CD4-positive, alpha-beta T cell treated with Interleukin-10 for 1 hour (primary cell): ENCODE measurements at places on chromosomes 3 and 15.

GRCh38 chr3:52831500-52832301, 1.2 kb upstream of the ITIH4 start:
- no peak for DNase-seq

DNA sequence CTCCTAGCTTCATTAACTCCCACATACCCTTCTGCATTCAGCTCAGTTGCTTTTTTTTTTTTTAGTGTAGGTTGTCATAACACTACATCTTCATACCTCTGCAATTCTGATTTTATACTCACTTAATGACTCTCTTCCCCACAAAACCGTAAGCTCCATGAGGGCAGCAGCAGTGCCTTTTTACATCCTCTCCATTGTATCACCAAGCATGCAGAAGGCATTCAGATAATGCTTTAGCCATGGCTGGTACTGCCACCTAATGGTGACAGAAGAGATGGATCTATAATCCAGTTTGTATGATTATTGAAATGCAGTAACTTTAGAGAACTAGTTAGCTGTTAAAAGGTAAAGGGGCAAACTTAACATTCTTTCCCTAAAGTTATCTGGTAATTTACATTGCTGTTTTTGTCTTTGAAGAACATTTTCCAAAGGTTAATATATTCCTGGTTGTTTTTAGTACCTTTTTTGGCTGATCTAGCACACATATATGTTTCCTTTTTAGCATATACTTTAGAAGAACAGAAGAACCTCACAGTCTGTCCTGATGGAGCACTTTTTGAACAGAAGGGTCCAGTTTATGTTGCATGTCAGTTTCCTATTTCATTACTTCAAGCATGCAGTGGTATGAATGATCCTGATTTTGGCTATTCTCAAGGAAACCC, 36.8 kb downstream of the ATP1B3 start:
- peak; percentile 81 for DNase-seq

GRCh38 chr15:68795298-68795848, 25.3 kb downstream of the ANP32A start:
- DNase-seq = peak; percentile 60

DNA sequence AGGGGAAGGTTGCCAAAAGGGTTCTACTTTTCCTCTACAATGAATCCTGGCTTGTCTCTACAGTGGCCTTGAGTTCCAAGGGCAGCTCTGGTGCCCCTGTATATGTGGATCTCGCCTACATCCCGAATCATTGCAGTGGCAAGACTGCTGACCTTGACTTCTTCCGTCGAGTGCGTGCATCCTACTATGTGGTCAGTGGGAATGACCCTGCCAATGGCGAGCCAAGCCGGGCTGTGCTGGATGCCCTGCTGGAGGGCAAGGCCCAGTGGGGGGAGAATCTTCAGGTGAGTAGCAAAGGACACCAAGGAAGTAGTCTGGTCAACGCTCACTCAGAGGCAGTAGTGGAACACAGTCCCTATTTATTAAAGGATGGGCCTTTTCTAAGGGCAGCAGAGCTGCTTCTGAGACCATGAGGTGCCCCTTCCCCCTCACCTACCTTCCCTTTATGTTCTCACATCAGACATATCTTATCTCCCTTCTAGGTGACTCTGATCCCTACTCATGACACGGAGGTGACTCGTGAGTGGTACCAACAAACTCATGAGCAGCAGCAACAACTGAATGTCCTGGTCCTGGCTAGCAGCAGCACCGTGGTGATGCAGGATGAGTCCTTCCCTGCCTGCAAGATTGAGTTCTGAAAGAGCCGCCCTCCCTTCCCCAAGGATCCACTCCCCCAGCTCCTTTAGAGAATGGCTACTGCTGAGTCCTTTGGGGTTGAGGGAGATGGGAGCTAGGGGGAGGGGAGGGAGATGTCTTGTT, 12.4 kb downstream of the MAP1A start:
- DNase-seq = no peak

DNA sequence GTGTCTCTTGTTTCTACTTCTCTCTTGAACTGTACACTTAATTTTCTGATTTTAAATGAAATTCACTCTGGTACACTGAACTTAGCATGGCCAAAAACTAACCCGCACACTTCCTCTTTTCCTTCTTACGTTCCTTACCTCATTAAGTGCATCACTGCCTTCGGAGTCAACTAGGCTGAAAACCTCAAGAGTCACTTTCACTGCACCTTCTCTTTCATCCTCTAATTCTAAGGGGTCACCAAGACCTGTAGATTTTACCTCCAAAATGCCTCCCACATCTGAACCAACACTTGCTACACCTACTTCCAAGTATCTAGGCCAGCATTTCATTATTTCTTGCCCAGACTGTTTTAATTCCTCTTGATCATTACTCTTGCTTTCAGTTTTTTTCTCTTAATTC, 6.6 kb downstream of the CBLB start:
- DNase-seq = no peak

GRCh38 chr3:97121386-97121785, 307.0 kb downstream of the EPHA6 start:
- DNase-seq = no peak

- DNase-seq = no peak
Measured at GRCh38 chr3:48411606-48412374, 18.1 kb downstream of the PLXNB1 start.

GRCh38 chr3:44065311-44066094, 176.2 kb upstream of the TOPAZ1 start:
- DNase-seq = no peak

GRCh38 chr15:92473756-92474155, 80.1 kb downstream of the ST8SIA2 start:
- no peak for DNase-seq

GRCh38 chr3:174488527-174488926, 370.6 kb upstream of the NAALADL2 start:
- DNase-seq = no peak

DNA sequence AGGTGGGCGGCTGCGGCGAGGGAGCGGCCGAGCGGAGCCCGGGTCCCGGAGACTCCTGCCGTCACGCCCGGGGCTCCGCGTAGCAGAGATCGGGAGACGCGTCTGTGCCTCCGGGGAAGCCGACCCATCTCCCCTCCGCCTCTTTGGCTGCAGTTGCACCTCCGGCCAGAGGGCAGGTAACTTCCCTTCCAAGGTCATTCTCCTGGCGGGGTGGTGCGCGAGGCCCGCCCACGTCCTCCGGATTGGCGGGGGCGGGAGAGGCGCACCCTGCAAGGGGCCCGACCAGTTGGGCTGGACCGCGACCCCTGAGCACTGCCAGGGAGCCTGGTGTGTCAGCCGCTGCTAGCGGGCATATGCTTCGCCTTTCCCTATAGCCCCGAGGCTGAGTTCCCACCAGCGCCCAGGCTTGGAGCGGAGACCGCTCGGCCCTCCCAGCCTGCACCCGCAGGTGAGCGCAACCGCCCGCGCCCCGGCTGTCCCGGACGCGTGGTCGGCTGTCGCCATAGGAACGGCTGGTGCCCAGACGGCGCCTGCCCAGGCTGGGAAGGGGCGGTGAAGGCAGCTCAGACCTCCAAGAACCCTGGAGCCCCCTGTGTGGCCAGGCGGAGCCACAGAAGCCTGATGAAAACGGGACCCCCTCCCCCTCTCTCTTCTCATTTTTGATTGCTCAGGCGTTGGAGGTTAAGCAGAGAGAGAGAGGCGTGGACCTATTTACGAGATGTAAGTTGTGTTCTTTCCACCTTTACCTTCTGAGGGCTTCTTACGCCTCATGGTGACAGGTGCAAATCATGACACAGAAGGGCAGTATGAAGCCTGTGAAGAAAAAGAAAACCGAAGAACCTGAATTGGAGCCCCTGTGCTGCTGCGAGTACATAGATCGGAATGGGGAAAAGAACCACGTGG, 453 bp downstream of the ZDHHC23 start:
- peak; percentile 28 for DNase-seq

GRCh38 chr15:32838338-32838737, 120.5 kb downstream of the GREM1 start:
- no peak for DNase-seq

GRCh38 chr3:9401986-9402385, 4.6 kb downstream of the SETD5 start:
- no peak for DNase-seq

DNA sequence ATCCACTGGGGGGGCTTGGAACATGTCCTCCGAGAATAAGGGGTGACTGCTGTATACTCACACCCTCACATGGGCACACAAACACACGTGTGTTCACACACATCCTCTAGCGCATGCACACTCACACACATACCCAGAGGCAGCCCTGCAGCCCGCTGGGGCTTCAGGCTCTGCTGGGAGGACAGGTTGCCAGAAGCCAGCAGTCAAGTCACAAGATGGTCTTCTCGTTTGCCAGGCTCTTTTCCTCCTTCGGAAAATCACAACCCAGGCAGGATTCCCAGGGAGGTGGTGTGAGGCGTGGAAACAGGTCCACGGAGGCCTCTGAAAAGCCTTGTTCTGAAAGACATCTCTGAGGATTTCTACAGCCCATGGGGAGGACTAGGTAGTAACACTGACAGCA, 26.8 kb downstream of the MEGF11 start:
- DNase-seq = no peak

DNA sequence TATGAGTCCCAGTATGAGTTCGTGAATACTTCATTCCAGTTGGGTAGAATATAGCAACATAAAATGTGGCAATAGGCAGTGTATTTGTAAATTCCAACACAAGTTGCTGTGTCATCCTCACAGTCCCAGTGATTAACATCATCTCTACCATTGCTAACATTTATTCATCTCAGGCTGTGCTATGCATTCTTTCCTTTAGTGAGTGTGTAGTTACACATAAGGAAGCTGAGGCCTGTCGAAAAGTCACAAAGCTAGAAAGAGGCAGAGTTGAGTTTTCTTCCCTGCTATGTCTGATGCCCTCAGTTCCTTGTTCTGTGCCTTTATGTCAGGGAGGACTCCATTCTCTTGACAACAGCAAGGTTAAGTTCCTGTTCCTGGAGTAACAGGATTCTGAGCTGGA, 96.4 kb downstream of the FNDC3B start:
- DNase-seq = no peak

- no peak for DNase-seq
Measured at GRCh38 chr3:8900869-8901268, 62.4 kb downstream of the RAD18 start.

- peak; percentile 51 for DNase-seq
Measured at GRCh38 chr3:143885780-143886427, 37.6 kb upstream of the SLC9A9 start.

- DNase-seq = no peak
Measured at GRCh38 chr15:35603301-35603700, 57.3 kb upstream of the DPH6 start.

- DNase-seq = no peak
Measured at GRCh38 chr15:84992157-84992944, 10.7 kb downstream of the PDE8A start.

- DNase-seq = no peak
Measured at GRCh38 chr3:71104556-71104955, 479.0 kb downstream of the FOXP1 start.

- DNase-seq = no peak
Measured at GRCh38 chr3:53554559-53555067, 60.2 kb downstream of the CACNA1D start.

- DNase-seq = no peak
Measured at GRCh38 chr3:183488343-183488742, 59.9 kb upstream of the MCF2L2 start.

DNA sequence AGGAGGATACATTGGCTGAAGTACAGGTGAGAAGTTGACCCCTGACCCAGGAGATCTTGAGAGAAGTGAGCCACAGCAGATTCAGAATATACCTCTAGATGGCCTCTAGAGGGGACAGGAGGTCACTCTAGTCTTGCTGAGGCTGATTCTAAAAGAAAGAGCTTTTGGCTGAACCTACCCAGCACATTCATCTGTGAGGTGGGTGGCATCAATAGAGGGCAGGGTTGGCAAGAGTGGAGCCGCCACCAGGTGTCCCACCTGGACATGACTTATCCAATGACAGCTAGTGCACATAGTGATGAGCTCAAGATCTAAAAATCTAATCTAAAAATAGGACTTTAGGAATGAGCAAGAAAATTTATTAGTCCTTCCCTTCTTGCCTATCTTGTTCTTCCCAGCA, 51.6 kb downstream of the CYP19A1 start:
- DNase-seq = no peak

DNA sequence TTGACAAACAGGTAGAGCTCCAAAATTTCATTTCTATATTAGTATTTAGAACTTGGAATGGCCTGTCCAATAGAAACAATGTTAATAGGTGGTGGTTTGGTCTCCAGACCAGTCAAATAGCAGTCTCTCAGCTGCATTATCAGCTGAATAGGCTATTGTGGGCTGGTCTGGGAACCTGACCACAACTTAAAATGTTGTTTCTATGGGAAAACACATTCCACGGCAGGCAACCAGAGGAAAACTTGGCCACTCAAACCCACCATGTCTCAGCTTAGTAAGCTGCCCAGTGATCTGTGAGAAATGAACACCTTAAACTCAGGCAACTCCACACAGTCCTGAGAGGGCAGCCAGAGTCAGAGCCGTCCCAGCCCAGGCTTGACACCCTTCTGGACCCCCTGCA, 20.4 kb downstream of the FBN1 start:
- no peak for DNase-seq

DNA sequence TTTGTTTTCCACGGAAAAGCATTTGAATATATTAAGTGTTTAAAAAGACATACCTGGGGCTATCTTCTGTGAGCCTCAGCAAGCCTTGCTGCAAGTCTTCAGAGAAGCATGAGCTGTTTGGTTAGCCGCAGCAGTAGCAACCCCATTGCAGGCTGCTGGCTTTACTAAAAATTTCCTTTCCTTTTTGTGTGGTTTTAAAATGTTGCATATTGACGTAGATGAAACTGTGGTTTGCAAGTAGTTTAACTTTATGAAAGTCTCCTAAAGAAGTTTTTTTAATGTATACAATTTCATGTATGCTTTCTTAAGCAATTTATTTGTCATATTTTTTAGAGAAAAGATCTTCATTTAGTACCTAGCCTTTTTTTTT, at the start of gene GPR171:
TSS of gene GPR171 (minus strand) at position 166 of the 370 bp plus-strand sequence. CDS start 3,830 bp downstream, outside the sequence.
- peak; percentile 82 for DNase-seq
